Activated naive CD4-positive, alpha-beta T cell treated with anti-CD3 and anti-CD28 coated beads, Interleukin-2, amount 50 U/mL, for 72 hours (primary cell): ENCODE measurements at places on chromosomes 5 and 9.

DNA sequence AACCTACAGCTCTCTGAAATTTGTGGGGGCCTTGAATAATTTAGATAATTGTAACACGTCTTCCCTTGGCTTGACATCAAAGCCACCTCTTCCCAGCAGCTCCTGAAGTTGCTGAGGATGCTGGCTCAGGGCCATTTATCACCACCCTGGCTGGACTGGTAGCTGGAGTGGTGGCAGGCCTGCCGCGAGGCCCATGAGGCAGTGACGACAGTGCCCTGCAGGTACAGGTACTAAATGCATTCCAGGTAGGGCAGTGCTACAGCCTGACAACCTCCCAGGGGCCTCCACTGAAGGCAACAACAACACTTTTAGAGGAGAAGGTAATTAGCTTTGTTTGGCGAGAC, 270.2 kb upstream of the KLF4 start:
- DNase-seq: no peak

DNA sequence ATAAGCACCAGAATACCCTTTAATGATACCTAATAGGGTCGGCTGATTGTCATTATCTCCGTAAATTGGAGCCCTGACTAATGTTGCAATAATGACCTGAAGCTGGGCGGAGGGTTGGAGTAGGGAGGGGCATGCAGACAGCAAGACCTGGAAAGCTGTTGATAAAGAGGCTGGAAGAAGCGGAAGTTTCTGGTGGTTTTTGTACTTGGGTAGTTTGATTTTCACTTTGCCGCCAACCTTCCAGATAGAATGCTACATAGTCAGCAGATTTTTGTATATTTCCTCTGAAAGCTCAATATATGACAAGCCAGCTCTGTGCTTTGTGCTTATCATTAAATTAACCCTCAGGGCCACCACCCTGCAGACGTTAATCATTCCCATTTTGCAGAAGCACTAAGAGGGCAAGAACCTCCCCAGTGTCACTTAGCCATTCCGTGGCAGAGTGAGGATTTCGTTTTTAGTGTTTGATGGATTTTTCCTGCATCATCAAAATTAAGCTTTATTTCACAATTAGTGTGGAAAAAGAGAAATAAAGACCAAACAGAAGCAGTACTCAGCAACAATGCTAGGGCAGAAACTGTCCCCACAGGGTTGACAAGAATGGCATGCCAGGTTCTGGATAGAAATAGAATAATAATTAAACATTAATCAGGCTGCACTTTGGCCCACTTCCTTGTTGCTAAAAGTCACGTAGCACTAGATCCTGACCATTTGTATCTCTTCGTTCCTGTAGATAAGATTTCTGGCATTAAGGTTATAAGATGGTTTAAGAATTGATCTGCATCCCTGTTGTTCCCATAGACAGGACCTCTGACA, 34.7 kb downstream of the DIRAS2 start:
- no peak for DNase-seq

GRCh38 chr5:130912088-130912487, 253.0 kb downstream of the HINT1 start:
- no peak for DNase-seq

DNA sequence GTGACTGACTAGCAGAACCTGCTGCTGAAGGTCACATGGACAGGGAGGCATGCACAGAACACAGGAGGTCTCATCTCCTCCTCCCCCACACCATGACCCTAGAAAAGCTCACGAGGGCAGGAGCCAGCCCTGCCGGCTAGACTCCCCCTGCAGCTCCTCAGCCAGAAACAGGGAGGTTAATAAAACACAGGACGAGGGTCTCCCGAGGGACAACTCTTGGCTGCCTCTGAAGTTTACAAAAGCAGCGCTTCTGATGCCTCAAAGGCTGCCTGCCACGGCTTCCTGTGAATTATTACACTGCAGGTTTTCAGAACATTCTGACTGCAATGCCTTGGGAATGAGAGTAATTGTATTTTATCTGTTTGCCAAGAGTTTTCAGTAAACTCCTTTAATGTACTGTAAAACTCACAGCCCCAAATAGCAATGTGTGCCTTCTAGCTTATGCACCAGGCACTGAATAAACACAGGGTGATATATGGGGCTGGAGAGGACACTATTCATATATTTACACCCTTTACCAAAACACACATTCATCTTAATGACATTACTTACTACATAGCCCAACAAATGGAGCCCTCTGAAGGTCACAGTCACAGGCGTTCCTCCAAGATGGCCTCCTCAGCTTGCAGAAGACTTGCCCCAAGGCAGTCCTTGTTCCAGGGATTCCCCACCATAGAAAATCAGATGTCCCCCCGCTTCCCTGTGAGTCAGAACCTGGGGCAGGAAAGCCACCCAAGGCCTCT, 83.7 kb downstream of the C5orf15 start:
- DNase-seq: no peak

DNA sequence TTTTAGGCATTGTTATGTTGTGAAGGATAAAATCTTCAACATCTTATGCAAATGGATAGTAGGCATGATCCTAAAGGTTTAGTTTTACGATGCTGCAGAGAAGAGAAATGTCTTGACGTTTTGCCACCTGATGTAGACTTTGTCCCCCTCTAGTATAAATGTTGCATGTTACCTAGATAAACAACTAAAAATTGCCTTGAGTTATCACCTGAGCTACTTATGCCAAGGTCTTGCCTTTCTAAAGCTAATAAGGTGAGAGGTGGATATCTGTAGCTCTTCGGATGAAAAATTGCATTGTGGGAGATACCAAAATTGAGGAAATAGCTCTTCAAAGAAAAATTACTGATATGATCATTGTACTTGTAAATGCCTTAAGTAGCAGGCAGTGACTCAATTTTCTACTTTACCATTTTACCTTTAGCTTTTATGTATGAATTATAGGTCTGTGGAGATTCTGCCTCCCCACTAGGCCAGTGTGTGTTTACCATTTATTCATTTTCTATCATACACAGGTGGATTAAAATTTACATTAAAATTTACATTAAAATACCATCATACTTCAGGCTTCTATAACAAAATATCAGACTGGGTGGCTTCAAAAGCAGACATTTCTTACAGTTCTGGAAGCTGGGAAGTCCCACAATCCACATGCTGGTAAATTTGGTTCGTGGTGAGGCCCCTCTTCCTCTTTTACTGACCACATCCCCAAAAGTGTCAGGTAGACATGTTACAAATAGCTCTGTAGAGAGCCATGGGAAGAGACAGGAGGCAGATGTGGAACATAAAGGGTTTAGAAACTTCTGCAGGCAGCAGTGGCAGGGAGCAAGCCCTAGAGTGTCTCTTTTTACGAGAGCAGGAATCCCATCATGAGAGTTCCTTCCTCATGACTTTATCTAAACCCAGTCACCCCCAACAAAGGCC, 100.7 kb upstream of the ERBIN start:
- no peak for DNase-seq

DNA sequence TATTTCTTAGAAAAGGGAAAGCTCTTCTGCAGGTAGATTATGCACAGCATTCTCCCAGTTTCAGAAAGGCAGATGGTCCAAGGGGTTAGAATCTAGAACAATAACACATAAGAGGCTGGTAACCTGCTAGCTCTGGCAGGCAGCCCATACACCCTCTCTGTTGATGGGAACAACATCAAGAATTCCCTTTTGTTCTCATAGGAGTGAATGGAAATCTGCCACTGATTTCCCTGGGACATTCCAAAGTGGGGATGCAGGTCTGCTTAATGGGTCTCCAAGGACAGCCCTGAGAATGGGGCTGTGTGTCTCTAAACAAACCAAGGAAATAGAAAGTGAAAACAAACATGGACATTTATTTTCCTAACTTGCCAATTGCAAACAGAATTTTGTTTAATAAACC, 456.8 kb downstream of the EBF1 start:
- DNase-seq: no peak

GRCh38 chr5:147930769-147931168, 24.4 kb upstream of the C5orf46 start:
- DNase-seq: no peak

- DNase-seq: no peak
Measured at GRCh38 chr5:117649821-117650220, 1075.2 kb upstream of the SEMA6A start.
